ENCODE measurements at places on chromosomes 16 and 17. TPM values are rescaled to one million over a fixed set of nuclear protein-coding genes. Genes with fewer than 3 reads are reported as not detected.

The CHST4 gene
- total RNA-seq, result 0.13 TPM

The CIBAR2 gene
- total RNA-seq, result not detected

GRCh38 chr16:57255686-57256415 is 10.8 kb downstream of the ARL2BP start:
- H3K4me1 ChIP-seq, result peaks cover 18% of the 10 kb centered on the region
- DNase-seq, result no peak
- H3K27ac ChIP-seq, result peak overlapping the region; percentile 41
- peaks cover 18% of the 10 kb centered on the region for H3K36me3 ChIP-seq

The KRTAP9-2 gene
- not detected for total RNA-seq

- no peak for DNase-seq
- H3K27ac ChIP-seq, result peak overlapping the region; percentile 72
- peaks cover 26% of the 10 kb centered on the region for H3K4me1 ChIP-seq
Observed at GRCh38 chr16:84617041-84617790, 662 bp downstream of the COTL1 start.

The CD68 gene
- total RNA-seq, result 1.6 TPM

GRCh38 chr17:80942423-80943345 is 49.0 kb upstream of the CHMP6 start:
- H3K4me1 ChIP-seq, result peaks cover 6% of the 10 kb centered on the region
- H3K27me3 ChIP-seq, result peaks cover 3% of the 10 kb centered on the region
- no peak for DNase-seq
- no peak overlapping the region for H3K27ac ChIP-seq
- H3K4me3 ChIP-seq, result no peak overlapping the region
- H3K36me3 ChIP-seq, result peaks cover 30% of the 10 kb centered on the region

The KRTAP4-9 gene
- not detected for total RNA-seq

GRCh38 chr17:13378361-13378760 is 223.4 kb downstream of the HS3ST3A1 start:
- H3K36me3 ChIP-seq, result no peaks in the 10 kb centered on the region
- no peaks in the 10 kb centered on the region for H3K4me1 ChIP-seq
- no peak overlapping the region for H3K4me3 ChIP-seq
- no peak overlapping the region for H3K27ac ChIP-seq
- no peaks in the 10 kb centered on the region for H3K27me3 ChIP-seq

The LIMD2 gene
- 132 TPM for total RNA-seq

DNA sequence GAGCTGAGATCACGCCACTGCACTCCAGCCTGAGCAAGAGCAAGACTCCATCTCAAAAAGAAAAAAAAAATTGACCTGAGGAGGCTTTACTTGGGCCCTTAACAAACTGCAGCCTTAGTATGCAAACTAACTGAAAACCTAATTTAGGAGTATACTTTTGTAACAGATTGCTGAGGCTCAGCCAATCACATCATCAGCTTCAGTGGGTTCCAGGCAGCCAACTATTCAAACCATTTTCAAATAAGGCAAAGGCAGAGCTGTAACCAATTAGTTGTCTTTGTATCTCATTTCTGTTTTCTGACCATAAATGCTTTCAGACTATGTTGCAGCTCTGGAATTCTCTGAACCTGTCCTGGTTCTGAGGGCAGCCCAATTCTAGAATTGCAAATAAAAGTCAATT is 23.9 kb downstream of the RAD51D start:
- no peaks in the 10 kb centered on the region for H3K4me1 ChIP-seq
- DNase-seq, result no peak
- peaks cover 4% of the 10 kb centered on the region for H3K36me3 ChIP-seq
- H3K27ac ChIP-seq, result no peak overlapping the region
- no peaks in the 10 kb centered on the region for H3K27me3 ChIP-seq
- no peak overlapping the region for H3K4me3 ChIP-seq

GRCh38 chr17:48237456-48237855 is 129.9 kb downstream of the SNX11 start:
- H3K4me3 ChIP-seq, result no peak overlapping the region
- DNase-seq, result no peak
- H3K27ac ChIP-seq, result no peak overlapping the region
- no peaks in the 10 kb centered on the region for H3K36me3 ChIP-seq
- peaks cover 3% of the 10 kb centered on the region for H3K27me3 ChIP-seq
- H3K4me1 ChIP-seq, result peaks cover 42% of the 10 kb centered on the region

The RUNDC3A gene
- total RNA-seq, result 0.82 TPM

The CYBA gene
- total RNA-seq, result 140 TPM

The KCNH4 gene
- total RNA-seq, result 0.08 TPM

The LPO gene
- total RNA-seq, result 0.31 TPM

GRCh38 chr17:74571621-74572270 is 4.4 kb upstream of the CD300H start:
- no peak for DNase-seq
- H3K4me1 ChIP-seq, result no peaks in the 10 kb centered on the region
- H3K27ac ChIP-seq, result no peak overlapping the region
- H3K36me3 ChIP-seq, result peaks cover 3% of the 10 kb centered on the region

DNA sequence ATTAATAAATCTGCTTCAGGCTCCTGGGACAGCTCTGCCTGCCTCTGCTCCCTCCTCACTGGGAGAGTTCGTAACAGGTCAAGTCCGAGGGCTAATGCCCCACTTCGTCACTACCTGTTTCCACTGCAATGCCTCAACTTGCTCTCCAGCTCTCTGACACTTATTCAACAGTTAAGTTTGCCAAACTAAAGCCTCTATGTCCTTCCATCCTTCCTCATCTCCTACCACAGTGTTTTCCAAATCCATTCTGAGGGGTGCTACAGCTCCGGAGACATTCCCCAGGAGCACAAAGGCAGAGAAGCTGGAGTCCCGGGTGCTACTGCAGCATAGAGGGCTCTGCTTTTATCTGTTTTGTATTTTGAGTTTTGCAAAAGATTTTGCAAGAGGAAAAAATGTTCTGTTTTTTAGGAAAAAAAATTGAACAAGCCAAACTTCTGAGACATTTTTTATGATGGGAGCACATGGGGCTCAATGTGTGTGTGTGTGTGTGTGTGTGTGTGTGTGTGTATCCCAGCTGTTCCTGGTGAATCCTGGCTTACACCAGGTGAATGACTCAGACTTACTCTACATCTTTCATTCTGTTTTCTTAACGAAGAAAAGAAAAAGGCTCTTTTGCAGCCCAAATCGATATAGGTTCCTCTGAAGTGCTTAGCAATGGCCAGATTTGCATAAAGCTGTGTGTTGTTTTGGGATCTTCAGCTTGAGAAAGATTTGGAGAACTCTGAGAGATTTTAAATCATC is 46.1 kb upstream of the MYOCD start:
- H3K4me3 ChIP-seq, result no peak overlapping the region
- DNase-seq, result no peak
- H3K27ac ChIP-seq, result no peak overlapping the region

GRCh38 chr16:71289732-71290062 is 495 bp upstream of the CMTR2 start:
- peaks cover 2% of the 10 kb centered on the region for H3K27me3 ChIP-seq
- peaks cover 17% of the 10 kb centered on the region for H3K4me1 ChIP-seq
- H3K27ac ChIP-seq, result peak overlapping the region; percentile 36

The OR3A1 gene
- total RNA-seq, result not detected

DNA sequence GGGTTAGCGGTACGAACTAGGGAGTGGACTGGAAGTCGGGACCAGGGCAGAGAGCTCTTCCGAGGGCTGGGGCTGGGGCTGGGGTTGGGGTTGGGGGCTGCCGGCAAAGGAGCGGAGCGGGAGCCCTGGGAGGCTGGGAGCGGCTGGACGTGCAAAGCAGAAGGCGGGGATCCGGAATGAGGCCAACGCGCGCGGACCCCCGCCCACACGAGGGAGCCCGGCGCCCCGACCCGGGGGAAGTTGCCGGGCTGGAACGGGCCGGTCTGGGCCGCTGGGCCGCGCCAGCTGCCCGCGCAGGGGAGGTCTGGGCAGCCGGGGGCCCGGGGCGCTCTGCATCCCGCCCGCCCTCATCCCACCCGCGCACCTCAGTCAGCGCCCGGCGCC is 323 bp downstream of the ST3GAL2 start:
- H3K36me3 ChIP-seq, result peaks cover 11% of the 10 kb centered on the region
- H3K27ac ChIP-seq, result peak overlapping the region; percentile 83
- H3K27me3 ChIP-seq, result peaks cover 12% of the 10 kb centered on the region
- H3K4me3 ChIP-seq, result peak overlapping the region; percentile 95

DNA sequence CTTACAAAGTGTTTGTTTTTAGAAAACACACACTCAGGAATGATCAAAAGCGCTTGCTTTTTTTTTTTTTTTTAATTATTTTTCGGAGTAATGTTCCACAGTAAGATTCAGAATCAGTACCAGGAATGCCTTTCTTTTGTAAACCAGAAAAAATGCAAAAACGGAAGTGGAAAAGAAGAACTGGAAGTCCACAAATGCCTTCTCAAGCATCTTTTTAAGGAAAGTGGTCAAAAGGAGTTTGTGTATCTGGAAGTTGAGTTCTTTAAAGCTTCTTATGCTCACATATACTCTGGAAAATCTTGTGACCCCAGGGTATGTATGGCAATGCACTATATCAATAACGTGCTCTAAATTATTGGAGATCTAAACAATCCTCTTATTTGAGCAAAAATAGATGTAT is 126.0 kb downstream of the ABCA8 start:
- peaks cover 5% of the 10 kb centered on the region for H3K4me1 ChIP-seq
- DNase-seq, result no peak
- H3K4me3 ChIP-seq, result no peak overlapping the region

- H3K27me3 ChIP-seq, result peaks cover 13% of the 10 kb centered on the region
- no peak for DNase-seq
- H3K27ac ChIP-seq, result no peak overlapping the region
- no peak overlapping the region for H3K4me3 ChIP-seq
Observed at GRCh38 chr16:57749101-57749692, 13.6 kb downstream of the KATNB1 start.

- no peak overlapping the region for H3K27ac ChIP-seq
- DNase-seq, result no peak
- H3K36me3 ChIP-seq, result peaks cover 26% of the 10 kb centered on the region
- H3K4me3 ChIP-seq, result peak overlapping the region; percentile 47
Observed at GRCh38 chr16:3776316-3776715, 59.0 kb upstream of the TRAP1 start.

- peak overlapping the region; percentile 100 for H3K27ac ChIP-seq
- H3K4me1 ChIP-seq, result peaks cover 52% of the 10 kb centered on the region
- DNase-seq, result peak; percentile 35
Observed at GRCh38 chr17:77124192-77124889, 16.4 kb upstream of the SEC14L1 start.

- peak within 1 kb of the TSS; percentile 100 for H3K4me3 ChIP-seq
- H3K27ac ChIP-seq, result peak within 1 kb of the TSS; percentile 98
- H3K36me3 ChIP-seq, result no peaks in the 10 kb centered on the region
Observed at GRCh38 chr17:59565171-59565958, at the start of gene DHX40. DHX40 (plus strand) TSS chr17:59565610; CDS start chr17:59565672, 62 bp downstream.

DNA sequence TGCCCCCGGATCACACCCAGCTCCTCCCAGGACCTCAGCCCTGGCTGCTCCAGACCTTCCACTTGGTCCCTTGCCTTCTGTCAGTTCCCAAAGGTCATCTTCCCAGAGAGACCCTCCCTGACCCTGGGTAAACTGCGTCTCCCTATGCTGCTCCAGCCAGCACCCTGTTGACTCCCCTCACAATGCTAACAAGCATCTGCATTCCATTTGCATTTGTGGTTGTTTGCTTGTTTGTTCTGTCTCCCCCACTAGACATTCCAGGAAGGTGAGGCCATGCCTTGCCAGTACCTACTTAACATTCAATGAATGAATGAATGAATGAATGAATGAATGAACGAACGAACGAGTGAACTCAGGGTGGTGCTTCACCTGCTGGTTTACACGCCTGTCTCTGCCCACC is 171.2 kb downstream of the WSCD1 start:
- H3K4me3 ChIP-seq, result no peak overlapping the region
- H3K27me3 ChIP-seq, result peaks cover 4% of the 10 kb centered on the region
- DNase-seq, result no peak
- H3K27ac ChIP-seq, result no peak overlapping the region
- H3K36me3 ChIP-seq, result no peaks in the 10 kb centered on the region
- H3K4me1 ChIP-seq, result peaks cover 22% of the 10 kb centered on the region

DNA sequence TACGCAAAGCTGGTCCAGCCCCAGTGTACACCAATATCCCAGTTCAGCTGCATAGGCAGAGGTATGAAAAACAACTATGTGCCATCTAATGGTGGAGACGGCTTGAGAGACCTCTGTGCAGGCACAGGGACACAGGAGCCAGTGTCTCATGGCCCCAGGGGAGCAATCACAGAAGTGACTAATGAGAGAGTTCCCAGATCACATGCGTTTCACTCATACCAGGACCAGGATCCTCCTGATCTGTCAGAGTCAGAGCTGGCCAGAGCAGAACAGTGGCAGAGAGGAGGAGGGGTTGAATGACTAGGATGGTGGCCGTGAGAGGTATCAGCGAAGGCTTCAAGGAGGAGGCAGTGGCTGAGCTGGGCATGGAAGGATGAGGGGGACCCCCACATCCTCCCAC is 41.1 kb downstream of the TMEM132E start:
- no peak overlapping the region for H3K4me3 ChIP-seq
- H3K27me3 ChIP-seq, result peaks cover 11% of the 10 kb centered on the region
- H3K36me3 ChIP-seq, result no peaks in the 10 kb centered on the region
- no peak for DNase-seq

DNA sequence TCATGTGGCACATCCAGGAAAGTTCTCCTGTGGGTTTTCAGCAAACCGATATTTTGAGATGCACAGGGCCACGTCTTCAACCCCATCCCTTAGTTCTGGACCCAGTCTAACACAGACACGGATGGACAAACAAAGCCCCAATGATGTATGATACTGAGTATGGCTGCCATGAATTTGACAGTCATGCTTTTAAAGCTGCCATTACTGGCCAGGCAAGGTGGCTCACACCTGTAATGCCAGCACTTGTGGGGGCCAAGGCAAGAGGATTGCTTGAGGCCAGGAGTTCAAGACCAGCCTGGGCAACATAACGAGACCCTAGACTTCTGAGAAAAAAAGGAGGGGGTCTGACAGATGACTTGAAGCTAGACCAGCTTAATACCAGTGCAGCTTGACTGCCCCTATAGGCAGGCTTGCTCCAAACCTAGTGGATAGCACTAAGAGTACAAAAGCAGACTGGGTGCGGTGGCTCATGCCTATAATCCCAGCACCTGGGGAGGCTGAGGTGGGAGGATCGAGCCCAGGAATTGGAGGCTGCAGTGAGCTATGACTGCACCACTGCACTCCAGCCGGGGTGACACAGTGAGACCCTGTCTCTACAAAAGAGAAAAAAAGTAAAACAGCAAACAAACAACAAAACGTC is 10.8 kb upstream of the ZNF629 start:
- H3K36me3 ChIP-seq, result no peaks in the 10 kb centered on the region
- no peak for DNase-seq
- peaks cover 4% of the 10 kb centered on the region for H3K27me3 ChIP-seq
- H3K4me1 ChIP-seq, result peaks cover 2% of the 10 kb centered on the region

The HOXB1 gene
- total RNA-seq, result not detected

DNA sequence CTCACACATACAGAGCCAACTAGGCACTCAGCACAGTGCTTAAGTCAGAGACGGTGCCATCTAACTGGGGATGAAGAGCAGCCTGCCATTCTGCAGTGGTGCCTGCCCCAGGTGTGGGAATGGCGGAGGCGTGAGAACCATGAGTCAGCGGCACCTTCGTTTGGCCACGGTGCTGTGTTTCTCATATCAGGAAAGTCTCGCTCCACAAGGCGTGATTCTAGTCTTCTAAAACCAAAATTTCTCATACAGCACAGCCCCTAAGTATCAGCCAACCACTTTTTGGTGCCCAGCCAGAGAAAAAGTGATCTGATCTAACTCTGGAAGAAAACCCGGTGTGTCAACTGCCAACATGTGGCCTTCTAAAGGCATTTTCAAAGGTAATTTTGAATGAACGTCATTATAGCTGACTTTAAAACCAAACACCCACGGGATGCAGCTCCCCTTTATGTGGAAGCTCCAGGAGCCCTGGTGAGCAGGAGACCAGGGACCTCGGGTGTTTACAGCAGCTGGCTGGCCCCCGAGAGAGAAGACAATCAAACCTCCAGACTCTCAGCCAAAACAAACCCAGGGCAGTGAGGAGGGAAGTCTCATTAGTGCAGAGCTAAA is 54.6 kb downstream of the ABCC12 start:
- DNase-seq, result no peak
- H3K27ac ChIP-seq, result no peak overlapping the region
- peaks cover 2% of the 10 kb centered on the region for H3K4me1 ChIP-seq
- H3K4me3 ChIP-seq, result no peak overlapping the region
- H3K27me3 ChIP-seq, result peaks cover 3% of the 10 kb centered on the region
- peaks cover 4% of the 10 kb centered on the region for H3K36me3 ChIP-seq

The FZD2 gene
- 12.9 TPM for total RNA-seq
